ENCODE measurements at places on chromosomes 12 and 14.
A peak's percentile ranks its signal among the peaks of the same experiment; 100 is the strongest.

- no peak for DNase-seq
Measured at GRCh38 chr14:64844969-64845536, 34.7 kb downstream of the SPTB start.

DNA sequence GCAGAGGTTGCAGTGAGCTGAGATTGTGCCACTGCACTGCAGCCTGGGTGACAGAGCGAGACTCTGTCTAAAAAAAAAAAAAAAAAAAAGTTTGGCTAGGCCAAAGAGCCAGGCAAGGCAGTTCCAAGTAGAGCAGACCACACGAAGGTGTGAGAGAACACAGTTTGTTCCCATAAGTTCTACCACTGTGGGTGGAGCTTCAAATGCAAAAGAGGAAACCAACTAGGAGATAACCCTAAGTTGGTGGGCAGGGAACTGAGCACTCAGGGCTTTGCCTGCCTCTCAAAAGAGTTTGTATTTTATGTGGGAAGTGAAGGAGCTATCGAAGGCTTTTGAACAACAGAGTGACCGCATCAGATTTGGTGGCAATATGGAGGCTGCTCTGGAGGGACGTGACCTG lies 15.1 kb downstream of the SOCS2 start:
- no peak for DNase-seq

DNA sequence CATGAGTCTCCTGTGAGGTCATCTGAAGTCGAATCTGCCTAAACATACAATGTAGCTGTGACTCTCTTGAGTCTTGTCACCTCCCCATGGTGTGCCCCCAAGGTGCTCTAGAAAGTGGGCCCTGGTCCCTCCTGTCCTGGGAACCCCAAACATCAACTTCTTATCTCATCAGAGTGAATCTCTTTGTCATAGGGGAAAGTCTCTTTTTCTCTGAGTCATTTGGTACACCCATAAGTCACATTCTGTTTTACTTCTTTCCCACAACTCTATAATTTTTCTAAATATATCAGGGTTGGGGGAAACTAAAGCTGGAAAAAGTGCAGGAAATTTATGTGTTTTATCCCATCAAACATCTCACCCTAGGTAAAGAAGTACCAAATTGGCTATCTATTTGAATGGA lies 12.9 kb downstream of the SDR9C7 start:
- DNase-seq, result no peak

DNA sequence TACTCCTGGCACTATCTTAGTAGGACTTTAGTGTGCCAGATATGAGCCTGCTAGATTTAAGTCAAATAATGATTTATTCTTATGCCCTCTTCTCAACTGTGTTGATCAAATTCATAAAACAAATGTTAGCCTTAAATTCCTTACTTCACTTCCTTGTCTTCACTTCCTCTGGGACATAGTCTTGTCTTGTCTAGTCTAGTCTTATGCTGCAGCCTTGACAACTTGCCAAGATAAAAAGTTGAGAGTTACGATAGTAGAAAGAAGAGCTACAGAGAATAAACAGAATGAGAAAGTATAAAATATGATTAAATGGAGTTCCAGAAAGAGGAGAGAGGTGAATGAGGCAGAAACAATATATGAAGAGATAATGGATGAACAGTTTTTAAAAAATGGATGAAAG lies 378.1 kb downstream of the DAD1 start:
- DNase-seq, result no peak

DNA sequence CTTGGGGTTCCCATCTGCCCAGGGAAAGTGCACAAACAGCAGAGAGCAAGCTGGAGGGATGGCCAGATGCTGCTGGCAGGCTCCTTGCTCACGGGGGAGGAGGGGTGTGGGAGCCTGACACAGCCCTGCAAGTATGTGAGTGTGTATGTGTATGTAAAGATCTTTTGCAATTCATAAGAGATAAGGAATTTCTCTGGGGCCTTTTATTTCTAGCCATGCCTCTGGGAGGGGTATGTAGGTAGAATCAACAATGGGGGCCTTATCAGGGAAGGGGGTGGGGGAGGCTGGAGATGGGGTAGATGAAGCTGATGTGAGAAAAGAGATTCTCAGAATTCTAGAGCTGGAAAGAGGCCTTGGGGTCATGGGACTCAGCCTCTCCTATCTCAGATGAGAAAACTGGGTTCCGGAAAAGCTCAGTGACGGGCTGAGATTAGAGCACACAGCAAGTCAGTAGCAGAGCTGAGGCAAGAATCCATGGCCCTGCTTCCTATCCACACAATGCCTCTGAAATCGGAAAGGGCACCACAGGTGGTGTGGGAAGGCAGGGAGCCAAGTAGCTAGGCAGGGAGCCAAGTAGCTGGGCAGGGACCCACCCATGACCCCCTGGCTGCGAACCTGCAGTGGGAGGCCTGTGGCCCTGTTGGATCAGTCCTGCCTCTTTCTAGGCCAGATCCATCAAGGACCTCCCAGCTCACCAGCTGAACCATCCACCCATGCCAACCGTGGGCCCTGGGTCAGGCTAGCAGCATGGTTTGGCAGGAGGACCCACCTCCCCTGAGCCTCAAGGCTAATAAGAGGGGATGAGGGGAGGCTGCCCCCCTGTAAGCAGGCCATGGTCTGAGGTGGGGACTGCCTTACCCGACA lies 54.7 kb downstream of the PLEKHG3 start:
- peak; percentile 74 for DNase-seq

DNA sequence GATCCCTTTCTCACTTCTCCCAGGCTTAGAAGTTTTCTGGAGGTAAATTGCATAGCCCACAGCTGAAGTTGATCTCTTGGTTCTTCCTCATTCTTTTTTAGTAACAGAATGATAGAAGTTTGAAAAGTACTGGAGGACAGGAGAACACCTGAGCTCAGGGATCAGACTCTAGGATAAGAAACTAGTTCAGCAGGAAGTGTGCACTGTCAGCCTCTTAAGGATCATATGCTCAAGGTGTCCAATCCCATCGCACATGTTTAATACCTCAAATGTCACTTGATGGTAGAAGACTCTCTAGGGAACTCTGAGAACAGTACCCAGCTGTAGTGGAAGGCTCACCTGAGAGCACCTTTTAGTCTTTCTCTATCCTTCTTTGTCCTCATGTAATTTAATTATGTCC lies 14.7 kb upstream of the LIMA1 start:
- DNase-seq, result no peak

DNA sequence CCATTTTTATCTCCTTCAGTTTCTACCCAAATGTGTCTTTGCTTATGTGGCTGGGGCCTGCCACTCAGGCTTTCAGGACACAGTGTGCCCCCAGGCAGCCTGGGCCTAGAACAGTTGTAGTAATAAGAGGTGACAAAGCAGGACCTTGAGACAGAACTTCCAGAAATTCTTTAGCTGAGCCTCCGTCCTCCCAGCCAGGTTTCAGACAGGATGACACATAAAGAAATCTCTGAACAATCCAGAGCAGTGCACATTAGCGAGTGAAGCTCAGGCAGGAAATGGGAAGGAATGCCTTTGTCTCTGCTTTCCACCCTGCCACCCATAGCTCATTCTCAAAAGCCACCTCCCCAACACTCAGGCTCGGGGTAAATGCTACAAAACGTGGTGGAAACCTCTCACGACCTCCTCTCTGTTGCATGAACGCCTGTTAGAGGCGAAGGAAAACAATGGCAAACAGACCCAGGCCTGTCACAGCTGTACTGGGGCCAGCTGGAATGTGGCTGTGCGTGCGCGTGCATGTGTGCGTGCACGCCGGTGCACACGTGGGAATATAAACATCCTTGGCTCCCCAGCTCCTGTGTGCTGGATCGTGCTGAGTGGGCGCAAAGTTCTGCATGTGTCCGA lies 286.7 kb downstream of the ZFP36L1 start:
- DNase-seq, result peak; percentile 17

DNA sequence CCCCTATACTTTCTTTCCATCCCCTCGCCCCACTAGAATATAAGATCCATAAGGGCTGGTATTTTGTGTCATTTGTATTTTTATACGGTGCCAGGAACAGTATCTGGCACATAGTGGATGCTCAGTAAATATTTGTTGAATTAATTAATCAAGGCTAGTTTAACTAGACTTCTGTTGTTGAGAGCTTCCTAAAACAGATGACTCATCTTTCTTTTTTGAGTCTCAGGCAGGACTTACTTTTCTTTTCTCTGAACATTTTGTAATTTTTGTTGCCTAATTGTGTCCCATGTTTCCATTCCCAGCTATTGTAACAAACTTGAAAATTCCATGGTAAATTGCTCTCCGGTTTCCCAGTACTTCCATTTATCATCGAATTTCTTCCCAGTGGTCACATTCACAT lies 16.7 kb downstream of the STK38L start:
- no peak for DNase-seq

DNA sequence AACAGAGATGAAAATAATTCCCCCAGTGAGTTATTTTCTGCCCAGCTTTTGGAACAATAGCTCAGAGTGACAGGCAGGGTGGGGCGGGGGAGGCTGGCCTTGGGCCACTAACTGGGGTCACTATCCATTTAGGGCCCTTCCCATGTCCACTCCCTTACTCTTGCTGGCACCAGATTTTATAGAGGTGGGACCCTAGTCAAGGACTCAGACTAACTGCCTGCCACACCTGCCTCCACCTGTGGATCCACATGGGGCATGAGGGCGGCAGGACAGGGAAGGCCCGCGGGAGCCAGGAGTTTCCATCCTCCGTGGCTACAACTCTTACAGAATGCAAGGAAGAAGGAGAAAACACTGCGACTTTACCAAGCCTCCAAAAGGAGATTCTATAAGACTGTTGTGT lies 10.1 kb downstream of the VDR start:
- DNase-seq, result no peak

GRCh38 chr14:36069535-36069900 lies 107.0 kb downstream of the PTCSC3 start:
- DNase-seq, result peak; percentile 13

- DNase-seq, result no peak
Measured at GRCh38 chr12:9866860-9867269, 2.3 kb downstream of the CLEC2B start.

DNA sequence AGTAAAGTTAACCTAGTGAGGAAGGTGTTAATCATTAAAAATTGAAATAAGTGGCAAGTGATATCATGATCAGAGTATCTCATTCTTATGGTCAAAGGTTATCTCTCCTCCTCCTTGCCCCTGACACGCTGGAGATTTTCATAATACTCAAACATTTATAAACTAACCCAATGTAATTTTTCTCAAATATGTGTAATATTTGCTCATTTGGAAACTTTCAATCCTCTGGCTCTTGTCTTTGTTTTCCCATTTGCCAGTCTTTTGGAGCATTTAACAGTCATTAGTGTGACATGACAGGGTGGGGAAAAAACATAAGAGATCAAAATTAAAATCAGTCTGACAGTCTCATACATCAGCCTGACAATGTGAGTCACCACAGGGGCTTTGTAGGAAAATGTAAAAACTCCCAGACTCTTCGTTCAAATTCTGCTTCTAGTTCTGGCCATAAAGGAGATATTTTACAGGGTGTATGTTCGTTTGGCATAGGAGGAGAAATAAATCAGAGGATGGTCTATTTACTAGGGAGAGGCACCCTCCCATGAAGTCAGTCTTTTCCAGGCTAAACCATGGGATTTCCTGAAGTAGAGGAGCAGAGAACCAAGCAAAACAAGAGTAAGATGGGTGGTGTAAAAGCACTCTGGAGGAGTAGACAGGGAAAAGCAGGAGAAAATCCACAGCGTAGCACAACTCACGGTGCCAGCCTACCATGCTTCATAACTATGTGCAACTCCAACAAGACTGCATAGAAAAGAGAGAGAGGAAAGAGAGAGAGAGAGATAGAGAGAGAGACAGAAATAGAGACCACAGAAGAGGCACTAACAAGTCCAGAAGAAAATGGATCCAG lies 369.2 kb upstream of the PDE3A start:
- DNase-seq, result no peak

DNA sequence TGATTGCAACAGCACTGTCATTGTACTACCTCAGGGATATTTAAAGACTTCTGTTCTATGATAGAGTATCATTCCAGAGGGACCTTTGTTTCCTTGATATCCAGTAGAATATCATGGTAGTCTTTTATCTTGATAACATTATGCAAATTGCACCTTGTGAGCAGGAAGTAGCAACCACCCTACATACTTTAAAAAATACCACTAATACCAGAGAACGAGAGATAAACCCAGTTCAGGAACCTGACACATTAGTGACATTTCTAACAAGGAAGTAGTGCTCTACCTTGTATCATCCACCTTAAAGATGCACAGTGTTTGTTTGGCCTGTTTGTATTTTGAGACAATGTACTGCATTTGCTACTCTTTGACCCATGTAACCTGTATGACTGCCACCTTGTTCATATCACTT lies 8.8 kb upstream of the MAP4K5 start:
- no peak for DNase-seq

DNA sequence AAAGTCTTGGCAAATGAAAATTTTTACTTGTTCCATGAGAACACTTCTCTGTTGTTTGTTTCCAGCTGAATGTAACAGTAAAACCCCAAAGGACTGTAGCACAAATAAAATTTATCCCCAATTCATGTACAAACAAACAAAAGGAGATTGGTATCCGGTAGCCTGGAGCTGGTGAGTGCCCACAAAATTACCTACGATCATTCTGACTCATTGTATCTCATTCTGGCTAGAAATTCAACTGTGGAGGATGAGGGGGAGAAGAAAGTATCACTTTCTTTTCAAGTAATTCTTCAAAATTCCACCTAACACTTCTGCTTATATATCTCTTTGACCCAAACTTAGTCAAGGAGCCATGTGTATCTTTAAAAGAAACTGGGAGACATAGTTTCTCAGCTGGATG lies 268.5 kb downstream of the ALG10B start:
- DNase-seq, result no peak

DNA sequence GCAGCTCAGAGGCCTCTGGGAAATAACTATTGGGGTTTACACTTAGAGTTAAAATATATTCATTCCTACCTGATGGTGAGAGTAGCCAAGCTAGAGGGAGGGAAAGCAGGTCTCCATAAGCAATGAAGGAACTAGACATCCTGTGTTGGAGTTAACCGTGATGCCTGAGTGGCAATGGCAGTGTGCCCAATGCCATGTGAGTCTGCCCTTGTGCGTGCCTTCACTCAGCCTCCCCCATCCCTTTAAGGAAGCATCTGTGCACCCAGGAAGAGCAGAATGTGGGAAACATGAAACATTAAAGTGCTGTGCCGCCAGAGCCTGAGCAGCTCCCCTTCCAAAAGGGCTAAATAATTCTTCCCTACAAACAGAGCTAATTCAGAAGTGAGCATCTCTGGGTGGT lies 76.3 kb downstream of the COX16 start:
- DNase-seq, result no peak

GRCh38 chr12:84727961-84728360 lies 184.6 kb downstream of the SLC6A15 start:
- DNase-seq, result no peak

DNA sequence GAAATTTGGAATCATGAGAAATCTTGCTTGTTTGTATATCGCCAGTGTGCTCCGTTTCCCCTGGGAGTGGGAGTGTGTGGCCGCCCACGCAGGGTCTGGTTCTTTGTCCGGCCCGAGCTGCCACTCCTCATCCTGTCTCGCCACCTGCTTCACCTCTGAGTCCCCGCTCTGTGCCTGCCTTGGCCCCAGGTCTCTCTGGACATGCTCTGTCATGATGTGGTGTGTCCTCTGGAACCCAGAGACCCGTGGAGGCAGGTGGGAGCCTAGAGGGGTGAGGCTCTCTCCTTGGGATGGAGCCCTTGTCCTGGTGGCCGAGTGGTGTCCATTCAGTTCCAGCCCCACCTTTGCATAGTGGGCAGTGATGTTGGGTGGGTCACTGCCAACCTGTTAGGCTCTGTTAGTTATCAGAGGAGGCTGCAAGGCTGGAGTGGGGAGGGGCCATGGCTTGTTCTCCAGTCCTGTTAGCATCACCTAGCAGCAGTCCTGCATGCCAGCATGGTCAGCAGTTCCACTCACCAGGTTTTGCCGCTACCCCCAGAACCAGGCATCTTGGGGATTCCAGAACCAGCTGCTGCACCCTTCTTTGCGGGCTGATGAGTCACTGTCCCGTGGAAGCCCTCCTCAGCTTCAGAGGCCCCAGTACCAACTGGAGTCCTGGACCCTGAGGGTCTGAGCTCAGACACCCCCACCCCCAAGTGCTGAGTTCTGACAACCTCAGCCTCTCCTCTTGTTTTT lies 76.5 kb downstream of the EP400 start:
- DNase-seq, result no peak
